Fibroblast of lung (primary cell): ENCODE measurements at places on chromosomes 13 and 19.

DNA sequence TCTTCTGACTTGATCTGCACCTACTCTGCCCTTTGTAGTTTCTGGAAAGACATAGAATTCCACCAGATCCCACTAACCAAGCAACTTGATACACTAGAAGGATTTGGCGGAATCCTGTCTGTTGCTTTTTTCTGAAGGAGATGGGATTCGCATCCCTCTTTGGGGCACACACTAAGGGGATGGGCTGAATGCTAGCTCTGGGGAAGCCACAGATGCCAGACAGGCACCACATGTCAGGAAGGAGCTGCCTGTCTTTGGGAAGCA is 52.1 kb downstream of the SERP2 start:
- DNase-seq, result no peak

GRCh38 chr19:49017666-49018351 is 918 bp upstream of the LHB start:
- peak; percentile 66 for DNase-seq

DNA sequence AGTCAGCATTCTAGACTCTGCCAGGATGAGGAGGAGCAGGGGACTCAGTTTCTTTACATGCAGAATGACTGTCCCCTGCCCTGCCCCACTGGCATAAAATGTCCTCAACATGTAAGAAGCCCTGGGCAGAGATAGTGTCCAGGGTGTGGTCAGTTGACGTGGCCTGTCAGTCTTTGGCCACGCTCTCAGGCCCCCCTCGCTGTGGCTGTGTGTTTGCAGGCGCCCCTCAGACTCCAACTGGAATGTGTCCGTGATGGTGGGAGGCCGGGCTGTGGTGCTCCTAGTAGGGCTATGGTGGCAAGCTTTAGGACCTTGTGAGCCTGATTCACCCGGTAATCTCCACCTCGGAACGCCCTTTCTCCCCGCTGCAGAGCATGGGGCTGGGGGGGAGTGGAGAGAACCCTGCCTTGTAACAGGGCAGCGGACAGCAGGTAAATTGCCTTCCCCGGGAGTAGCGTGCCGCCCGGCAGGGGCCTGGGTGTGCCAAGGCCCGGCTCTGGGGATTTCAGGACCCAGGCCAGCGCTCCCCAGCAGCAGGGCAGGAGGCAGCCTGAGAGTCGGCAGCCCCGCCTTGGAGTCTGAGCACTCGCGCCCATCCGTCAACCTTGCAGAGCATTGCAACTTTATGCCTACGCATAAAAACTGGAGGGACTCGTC is 62.3 kb downstream of the CHST8 start:
- peak; percentile 49 for DNase-seq

DNA sequence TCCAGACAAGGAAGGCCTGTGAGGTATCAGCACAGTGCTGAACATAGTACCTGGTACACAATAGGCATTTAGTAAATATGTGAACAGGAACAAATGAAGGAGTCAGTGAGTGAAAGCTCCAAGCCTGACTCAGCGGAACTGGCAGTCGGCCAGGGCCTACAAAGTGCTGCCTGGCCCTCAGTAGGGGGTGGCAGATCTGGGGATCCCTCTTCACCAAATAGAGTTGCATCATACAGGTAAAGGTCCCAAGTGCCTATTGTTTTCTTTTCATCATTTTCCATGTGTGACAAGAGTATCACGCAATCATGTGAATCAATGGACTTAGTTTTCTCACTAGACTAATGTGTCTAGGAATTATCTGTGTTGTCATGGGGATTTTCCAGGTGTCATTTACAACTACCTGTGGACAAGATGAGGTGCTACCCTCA is 9.2 kb downstream of the CYP2B6 start:
- no peak for DNase-seq

- no peak for DNase-seq
Observed at GRCh38 chr13:73945871-73946270, 188.3 kb downstream of the KLF12 start.

- DNase-seq, result no peak
Observed at GRCh38 chr19:38417544-38418506, 8.2 kb downstream of the RASGRP4 start.

DNA sequence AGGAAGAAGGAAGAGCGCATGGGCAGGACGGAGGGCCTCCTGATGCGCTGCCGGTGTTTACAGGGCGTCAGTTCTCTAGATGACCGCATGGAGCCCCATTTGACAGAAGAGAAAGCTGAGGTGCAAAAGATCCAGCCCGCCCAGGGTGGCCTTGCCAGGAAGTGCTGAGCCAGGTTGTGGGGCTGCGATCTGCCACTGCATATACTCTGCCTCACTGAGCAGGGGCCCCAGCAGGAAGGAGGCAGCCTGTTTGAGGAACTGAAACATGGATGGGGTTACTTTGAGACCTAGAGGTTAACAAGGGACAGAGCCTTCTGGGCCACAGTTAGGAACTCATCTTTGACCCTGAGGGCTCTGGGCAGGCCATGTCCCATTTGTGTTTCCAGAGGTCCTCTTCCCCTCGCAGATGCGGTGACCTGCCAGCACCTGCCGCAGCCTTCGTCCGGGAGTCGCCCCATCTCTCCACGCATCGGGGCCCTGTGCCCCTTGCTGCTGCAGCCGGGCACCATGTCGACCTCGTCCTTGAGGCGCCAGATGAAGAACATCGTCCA is 3.2 kb downstream of the EPN1 start:
- DNase-seq, result no peak

DNA sequence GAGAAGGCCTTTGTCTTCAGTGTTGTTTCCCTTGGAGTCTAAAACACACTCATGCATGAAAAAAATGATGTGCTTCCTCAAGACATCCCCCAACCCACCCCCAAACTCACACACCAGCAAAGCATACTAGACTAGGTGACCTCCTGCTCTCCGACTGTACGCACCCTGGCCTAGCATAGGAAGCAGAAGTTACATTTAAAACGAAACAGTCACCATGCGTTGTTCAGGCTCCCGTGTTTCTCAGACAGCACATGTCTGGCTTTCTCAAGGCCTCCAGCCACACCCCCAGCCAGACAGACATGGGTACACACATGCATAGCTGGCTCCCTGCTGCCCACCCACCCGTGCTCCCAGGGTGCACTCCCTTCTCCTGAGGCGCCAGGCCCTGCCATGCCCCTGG is 28.7 kb upstream of the C1QTNF9 start:
- DNase-seq, result no peak

- no peak for DNase-seq
Observed at GRCh38 chr19:48186541-48186991, 16.1 kb downstream of the ZSWIM9 start.

DNA sequence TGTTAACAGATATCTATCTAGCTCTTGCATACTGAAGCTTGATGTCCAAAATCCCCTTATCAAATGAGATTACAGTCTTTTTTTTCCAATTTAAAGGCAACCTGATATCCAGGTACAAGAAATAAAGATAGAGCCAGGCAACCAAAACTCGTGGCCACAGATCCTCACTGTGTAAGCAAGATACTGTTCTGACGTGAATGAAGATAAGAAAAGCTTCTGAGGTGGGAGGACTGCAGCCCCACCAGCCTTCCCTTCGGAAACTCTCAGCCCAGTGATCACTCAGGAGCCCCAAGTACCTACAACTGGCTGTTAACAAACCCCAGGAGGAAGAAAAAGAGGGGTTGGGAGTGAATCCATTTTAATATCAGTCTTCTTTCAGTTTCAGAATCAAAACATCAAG is 191.6 kb downstream of the EFNB2 start:
- no peak for DNase-seq

DNA sequence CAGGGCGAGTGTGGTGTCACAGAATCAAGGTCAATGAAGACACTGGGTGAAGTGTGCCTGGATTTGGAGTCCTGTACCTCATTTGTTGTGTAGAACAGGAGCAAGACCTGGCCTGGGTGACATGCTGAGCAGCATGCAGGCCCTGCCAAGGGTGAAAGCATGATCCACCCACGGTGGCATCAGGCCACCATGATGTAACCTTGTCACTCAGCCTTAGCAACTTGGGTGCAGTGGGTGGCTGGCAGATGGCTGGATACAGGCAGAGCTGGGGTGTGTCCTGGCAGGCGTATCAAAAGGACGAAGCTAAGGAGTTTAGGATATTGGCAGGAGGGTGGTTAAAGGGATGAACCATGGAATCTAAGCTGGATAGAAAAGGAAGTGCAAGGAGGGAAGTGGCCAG is 10.3 kb downstream of the THSD1 start:
- DNase-seq, result no peak

DNA sequence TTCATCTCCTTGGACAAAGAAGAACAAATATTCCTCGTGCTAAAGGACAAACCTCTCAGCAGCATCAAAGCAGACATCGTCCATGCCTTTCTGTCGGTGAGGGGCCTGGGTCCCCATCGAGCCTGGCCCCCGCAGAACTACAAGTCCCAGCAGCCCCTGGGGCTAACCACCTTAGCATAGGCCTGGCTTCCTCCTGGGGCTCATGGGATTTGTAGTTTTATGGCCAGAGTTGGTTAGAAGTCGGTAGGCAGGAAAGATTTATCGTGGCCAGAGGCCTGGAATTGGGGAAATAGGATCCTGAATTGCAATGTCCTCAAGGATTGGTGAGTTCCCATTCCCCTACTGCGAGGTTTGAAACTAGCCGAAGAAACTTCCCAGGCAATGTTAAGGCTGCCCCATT is 19.6 kb downstream of the TMEM150B start:
- DNase-seq, result no peak

DNA sequence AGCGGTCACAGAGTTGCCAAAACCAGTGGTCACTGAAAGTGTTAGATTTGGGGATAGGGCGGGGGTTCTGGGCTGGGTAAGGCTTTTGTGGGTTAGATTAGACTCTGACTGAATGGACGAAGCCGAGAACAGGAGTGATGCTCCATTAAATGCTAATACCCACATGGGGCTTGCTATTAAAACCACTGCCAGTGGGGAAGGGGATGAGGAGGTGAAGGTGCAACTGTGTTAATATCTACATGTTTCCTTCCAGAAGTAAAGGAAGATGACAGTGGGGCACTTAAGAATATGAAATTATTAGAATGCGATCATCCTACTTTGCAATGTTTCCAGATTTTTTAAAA is 573 bp upstream of the ZNF614 start:
- DNase-seq, result no peak

DNA sequence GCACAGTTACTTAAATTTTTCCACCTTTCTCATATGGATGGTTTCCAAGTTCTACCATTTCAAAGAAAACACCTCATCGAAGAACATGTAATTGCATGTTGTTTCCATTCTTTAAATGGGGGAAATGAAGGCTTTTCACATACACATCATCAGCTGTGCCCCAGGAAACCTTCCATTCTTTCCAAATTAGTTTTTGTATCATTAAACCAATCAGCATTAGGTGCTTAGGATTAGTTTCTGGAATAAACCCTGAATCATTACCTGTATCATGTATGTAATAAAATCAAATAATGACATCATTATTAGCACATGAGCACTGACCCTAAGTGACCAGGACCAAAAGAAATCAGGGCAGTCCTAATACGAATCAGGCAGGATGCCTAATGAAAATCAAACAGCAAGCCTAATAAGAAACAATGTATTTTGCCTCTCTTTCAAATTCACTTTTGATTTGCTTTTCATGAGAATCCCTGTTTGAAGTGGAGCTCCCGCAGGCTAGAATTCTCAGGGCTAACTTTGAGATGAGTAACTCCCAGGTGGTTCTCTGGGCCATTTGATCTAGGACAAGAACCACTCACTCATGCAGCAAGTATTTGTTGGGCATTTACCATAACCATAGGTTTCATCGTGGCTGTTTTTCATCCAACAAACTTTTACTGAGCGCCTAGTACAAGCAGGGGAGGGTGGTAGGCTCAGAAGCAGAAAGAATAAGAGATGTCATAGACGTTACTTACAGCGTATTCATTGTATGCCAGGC is 89.2 kb downstream of the MZT1 start:
- peak; percentile 53 for DNase-seq

GRCh38 chr13:68232351-68233130 is 1002.4 kb upstream of the PCDH9 start:
- DNase-seq, result peak; percentile 53

DNA sequence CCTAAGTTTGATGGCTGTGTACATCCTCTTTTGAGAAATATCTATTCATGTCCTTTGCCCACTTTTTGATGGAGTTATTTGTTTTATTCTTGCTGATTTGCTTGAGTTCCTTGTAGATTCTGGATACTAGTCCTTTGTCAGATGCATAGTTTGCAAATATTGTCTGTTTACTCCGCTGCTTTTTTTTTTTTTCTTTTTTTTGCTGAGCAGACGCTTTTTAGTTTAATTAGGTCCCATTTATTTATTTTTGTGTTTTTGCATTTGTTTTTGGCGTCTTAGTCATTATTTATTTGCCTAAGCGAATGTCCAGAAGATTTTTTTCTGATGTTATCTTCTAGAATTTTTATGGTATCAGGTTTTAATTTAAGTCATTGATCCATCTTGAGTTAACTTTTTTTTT is 114.9 kb downstream of the GPC6 start:
- no peak for DNase-seq

- no peak for DNase-seq
Observed at GRCh38 chr19:21233691-21234090, 91.9 kb downstream of the ZNF431 start.
